ENCODE measurements at places on chromosomes 7 and 10. TPM values are rescaled to one million over a fixed set of nuclear protein-coding genes. Genes with fewer than 3 reads are reported as not detected.

Gene LIPM
- not detected for total RNA-seq

Gene ZC3HAV1L
- total RNA-seq = 37.4 TPM

Gene FAM25A
- not detected for total RNA-seq

Gene GOLGA7B
- total RNA-seq = 0.11 TPM

Gene SMKR1
- total RNA-seq = not detected

Gene RSPH10B2
- 0.53 TPM for total RNA-seq

Gene KAZALD1
- total RNA-seq = 27.0 TPM

Gene PIK3AP1
- 6.6 TPM for total RNA-seq

Gene CEP41
- 12.3 TPM for total RNA-seq

Gene CDNF
- 1.9 TPM for total RNA-seq

Gene SLC26A3
- not detected for total RNA-seq

Gene RAPGEF5
- total RNA-seq = 99.1 TPM

- no peak for DNase-seq
Measured at GRCh38 chr7:112484671-112485167, 3.9 kb downstream of the LSMEM1 start.

GRCh38 chr7:132672200-132672990 is 96.1 kb upstream of the PLXNA4 start:
- no peak for DNase-seq

GRCh38 chr10:12823328-12823727 is 178.2 kb downstream of the CCDC3 start:
- no peak for DNase-seq

DNA sequence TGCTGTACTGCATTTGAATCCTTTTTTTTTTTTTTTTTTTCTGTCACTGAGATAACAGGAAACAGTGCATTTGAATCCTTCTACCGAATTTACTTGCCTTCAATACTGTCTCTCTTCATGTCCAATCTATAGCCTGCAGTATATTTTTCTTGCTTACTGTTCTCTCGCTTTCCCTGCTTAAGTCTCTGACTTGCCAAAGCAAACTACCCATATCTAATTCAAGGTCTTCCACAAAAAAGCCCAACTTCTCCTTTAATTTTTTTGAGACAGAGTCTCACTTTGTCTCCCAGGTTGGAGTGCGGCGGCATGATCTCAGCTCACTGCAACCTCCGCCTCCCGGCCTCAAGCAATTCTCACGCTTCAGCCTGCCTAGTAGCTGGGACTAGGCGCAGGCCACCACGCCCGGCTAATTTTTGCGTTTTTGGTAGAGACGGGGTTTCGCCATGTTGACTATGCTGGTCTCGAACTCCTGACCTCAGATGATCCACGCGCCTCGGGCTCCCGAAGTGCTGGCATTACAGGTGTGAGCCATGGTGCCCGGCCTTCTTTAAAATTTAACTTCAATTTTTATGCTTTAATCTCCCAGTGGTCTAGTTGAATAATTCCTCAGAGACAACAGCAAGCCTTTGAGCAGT is 882 bp downstream of the PDCD11 start:
- DNase-seq = no peak

DNA sequence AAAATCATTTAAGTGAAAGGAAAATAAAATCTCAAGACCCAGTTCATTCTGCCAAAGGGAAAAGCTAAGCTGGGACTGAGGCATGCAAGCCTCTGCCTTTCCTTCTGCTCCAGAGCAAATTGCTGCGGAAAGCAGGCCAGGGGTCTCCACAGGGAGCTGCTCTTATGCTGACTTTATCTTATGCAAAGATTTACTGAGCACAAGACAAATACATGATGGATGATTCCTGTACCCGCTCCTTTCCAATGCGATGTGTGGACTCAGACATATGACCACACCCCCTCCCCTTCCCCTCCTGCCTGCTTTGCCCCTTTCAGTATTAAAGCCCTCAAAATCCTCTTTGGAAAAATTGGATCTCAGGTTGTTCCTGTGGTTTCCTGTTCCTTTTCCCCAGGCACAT is 74.2 kb upstream of the INSIG1 start:
- no peak for DNase-seq

- peak; percentile 29 for DNase-seq
Measured at GRCh38 chr10:1197384-1197783, 141.2 kb downstream of the WDR37 start.

DNA sequence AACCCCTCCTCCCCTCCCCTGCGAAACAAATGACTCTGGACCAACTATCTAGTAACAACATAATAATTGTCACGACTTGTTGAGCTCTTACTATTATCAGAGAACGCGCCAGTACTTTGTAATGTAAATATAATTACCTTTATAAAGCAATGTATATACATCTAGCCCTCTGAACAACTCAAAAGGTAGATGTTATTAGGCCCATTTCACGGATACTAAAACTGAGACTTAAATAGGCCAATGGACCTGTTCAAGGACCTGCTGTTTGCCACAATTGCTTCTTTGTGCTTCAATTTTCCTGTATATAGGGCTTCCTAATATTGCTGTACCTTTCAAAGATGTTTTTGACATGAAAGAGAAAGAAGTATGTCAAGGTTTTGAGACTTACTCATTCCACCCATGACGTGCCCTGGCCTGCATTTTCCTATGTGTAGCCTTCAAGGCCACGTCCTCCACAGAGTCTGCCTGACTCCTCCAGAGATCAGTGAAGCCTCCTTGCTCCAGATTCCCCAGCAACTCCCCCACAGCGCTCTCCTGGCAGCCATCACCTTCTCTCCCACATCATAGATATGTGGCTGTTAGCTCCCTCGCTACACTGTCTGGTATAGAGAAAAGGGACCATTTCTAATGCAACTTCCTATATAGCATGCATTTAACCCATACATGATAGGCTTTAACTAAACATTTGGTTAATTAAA is 156.6 kb downstream of the SKIDA1 start:
- DNase-seq = no peak

DNA sequence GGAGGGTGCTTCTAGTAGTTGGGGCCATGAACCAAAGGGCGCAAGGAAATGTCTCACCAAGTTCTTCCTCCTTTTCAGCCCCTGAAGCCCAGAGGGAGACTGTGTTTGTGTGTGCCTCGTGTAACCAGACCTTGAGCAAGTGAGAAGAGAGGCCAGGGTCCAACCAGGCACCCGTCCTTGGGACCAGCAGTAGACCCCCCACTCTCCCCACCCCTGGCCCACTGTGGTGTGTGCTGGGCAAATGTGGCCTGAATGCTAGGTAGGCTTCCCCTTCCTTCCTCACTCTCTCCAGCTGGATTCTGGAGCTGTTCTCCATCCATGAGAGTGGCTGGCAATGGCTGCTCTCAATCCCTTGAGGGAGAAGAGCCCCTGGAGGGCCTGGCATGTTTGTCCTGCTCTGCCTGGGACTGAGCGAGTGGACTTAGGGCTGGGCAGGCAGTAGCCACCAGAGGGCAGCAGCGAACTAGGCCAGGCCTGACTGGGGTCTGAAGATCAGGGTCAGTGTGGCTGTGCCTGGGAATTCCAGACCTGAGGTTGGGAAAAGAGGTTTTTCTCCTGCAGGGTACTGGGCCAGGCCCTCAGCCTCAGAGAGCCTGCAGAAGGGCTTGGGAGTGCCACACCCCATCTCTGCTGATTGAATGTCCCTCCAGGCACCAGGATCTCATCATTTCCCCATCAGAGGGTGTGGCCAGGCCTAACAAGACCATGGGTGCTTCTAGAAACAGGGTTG is 12.5 kb downstream of the SFRP5 start:
- DNase-seq = no peak

DNA sequence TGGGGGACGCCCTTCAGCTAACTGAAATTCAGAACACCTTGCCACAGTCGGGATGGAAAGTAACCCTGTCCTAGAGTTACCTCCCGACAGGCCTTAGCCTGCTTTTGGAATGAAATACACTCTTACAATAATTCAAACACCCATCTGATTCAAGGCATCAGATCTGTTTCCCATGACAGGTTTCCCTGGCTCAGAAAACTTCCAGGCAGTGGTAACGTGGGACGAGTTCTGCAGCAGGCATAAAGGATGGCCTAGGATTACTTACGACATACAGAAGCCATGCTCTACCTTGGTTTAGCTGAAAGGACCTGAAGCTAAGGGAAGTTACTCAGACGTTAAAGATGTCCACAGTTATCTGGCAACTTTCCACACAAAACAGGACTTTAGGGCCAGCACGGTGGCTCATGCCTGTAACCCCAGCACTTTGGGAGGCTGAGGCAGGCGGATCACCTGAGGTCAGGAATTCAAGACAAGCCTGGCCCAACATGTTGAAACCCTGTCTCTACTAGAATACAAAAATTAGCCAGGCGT is 5.0 kb downstream of the PAXIP1 start:
- DNase-seq = no peak

DNA sequence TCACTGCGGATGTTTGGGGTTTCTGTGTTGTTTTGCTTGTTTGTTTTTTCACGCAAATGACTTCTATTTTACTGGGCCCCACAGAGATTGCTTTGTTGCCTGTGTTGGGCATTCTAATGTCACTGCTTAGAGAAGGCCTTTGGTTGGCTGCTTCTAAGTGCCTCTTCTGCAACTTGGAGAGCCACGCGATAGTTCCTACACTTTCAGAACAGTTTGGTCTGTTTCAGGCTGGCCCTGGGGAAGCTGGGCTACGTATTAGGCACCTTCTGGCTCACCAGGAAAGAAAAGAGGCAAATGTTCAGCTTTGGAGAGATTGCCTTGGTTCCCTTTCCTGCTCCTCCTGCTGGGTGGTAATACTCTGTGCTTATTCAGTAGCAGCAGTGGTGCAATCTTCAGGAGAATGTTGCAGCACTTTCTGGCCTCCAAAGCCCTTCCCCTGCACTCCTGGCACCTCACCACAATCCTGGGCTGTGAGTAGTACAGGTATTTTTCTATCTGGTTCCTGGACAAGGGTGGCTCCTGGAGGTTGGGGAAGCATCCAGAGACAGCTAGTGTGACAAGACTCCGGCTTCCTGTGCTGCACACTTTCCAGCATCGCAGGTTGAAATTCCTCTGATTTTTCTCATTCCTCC is 1.2 kb downstream of the ANTXRL start:
- DNase-seq = no peak

DNA sequence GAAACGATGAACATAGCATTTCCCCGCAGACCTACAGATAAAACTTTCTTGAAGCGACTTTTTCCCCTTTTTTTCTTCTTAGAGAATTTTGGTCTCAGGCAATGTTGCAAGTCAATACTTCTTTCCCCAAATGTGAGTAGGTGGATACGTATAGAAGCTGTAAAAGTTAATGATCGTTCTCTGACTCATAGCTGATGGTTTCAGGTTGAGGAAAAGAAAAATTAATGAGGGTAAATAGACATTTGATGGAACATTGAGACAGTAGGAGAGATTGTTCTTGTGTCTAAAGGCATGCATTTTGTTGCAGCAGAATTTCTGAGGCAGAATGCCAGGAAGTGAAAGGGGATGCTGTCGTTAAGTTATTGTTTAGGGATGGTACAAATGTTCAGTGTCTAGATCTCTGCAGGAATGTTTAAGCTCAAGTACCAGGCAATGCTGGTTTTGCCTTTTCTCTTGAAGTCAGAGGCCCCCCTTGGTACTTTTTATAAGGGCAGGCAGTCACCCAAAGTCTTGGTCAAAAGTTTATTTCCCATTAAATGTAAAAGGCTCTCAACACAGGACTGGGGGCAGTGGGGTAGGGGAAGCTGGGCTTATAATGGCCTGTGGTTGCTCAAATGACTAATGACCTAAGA is 9.3 kb downstream of the TCF7L2 start:
- DNase-seq = no peak

DNA sequence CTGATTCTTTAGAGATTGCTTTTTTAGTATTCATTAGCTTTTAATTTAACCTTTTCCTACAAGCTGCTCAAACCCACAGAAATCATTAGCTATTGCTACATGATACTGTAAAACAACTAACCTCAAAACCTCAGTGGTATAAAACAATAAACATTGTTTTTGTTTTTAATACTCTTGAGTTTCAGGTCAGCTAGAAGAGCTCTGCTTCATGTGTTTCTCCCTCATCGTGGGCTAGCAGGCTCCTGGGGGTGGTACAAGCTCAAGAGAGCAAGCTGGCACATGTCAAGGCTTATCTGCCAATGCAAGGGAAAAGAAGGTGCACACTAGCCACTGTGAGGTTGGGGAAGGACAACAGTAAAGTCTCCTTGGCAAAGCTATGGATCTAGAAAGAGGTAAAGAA is 232.9 kb upstream of the PHF14 start:
- DNase-seq = no peak

DNA sequence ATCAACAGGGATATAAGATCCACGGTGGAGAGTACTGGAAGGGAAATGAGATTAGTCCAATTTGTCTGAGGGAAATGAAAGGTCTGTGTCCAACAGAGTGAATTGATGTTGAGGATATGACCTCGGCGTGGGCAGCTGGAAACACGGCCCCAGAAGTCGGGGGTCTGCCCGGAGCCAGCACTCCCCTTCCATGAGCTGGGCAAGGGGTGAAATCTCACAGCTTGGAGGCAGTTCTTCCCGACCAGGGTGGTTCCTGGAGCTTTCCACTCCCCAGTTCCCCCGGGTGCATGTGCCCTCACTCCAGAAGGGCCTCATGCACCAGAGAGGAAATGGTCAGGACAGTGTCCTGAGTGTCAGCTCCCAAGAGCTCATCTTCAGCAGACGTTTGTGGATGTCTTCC is 264.7 kb upstream of the PPP2R2D start:
- no peak for DNase-seq

DNA sequence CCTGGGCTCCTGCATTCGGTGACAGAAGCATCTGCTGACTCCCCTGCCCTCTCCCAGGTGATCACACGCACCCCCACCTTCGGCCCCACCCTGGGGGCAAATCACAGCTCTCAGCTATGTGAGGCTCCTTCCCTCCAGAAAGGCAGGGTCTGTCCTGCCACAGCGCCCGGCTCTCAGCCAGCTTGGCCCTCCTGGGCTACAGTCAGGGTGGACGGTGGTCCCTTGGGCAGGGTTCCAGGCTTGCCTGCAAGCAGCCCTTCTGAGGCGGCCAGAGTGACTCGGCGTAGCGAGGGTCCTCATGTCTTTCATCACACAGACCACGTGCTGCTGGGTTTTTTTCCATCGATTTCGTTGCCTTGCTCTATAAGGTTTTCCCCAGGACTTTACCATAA is 53.6 kb upstream of the EBF3 start:
- no peak for DNase-seq

DNA sequence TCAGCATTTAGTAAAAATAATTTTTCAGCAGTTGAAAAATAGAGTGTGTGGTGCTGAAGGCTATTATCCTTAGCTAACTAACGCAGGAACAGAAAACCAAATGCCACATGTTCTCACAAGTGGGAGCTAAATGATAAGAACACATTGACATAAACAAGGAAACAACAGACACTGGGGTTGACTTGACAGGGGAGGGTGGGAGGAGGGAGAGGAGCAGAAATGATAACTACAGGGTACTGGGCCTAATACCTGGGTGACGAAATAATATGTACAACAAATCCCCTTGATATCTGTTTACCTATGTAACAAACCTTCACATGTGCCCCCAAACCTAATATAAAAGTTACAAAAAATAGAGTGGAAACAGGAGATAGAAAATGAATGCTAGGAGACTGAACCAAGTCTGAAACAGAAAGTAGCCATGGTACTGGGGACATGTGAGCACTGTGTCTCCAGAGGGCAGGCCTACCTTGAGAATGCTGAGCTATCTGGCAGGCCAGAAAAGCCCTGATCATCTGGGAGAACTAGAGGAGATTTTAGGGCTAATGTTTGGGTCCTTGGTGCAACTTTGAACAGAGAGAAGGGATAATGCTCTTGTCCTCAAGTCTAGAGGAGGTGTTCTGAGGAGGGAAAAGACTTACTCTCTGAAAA is 4.7 kb upstream of the EFCAB10 start:
- DNase-seq = no peak

All from urinary bladder (tissue), 4 donors.